ENCODE measurements at places on chromosomes 1 and 21.

- no peak for DNase-seq
Observed at GRCh38 chr1:171313319-171313834, 606 bp upstream of the FMO4 start.

DNA sequence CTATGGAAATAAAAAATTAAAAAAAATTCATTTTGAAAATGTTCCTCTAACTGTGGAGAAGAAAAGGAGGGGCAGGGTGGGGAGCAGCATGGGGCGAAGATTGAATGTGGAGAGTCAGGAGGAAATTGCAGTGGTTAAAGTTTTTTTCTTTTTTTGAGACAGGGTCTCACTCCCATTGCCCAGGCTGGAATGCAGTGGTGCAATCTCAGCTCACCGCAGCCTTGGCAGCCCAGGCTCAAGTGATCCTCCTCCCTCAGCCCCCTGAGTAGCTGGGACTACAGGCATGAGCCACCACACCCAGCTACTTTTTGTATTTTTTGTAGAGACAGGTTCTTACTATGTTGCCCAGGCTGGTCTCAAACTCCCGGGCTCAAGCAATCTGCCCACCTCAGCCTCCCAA, 67.6 kb downstream of the ADSS2 start:
- DNase-seq = no peak

GRCh38 chr1:6614019-6614928, 743 bp downstream of the PHF13 start:
- peak; percentile 62 for DNase-seq

GRCh38 chr1:154193821-154194220, 1.9 kb upstream of the TPM3 start:
- no peak for DNase-seq

DNA sequence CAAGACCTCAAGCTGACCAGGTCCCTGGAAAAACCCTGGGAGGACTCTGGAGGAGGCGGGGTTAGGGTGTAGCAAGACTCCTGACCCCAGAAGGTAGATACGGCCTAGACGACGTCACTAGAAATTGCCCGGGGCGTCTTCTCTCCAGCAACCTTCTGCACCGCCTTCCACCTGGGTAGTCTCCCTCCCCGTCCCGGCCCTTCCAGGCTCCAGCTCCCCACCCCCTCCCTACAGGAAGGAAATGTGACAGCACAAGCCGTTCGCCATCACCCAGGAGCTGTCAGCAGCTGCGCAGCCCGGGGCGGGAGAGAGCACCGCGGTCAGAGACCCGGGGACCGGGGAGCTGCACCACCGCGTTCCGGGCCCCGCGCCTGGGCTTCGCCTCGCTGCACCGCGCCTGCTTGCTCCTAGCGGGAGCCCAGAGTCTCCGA, 20.0 kb downstream of the SERTAD4 start:
- no peak for DNase-seq

GRCh38 chr1:222927031-222927430, 112.2 kb downstream of the DISP1 start:
- DNase-seq = no peak

- no peak for DNase-seq
Observed at GRCh38 chr1:27590917-27591508, 12.9 kb downstream of the AHDC1 start.

- DNase-seq = no peak
Observed at GRCh38 chr1:204232526-204232925, 18.7 kb upstream of the GOLT1A start.

DNA sequence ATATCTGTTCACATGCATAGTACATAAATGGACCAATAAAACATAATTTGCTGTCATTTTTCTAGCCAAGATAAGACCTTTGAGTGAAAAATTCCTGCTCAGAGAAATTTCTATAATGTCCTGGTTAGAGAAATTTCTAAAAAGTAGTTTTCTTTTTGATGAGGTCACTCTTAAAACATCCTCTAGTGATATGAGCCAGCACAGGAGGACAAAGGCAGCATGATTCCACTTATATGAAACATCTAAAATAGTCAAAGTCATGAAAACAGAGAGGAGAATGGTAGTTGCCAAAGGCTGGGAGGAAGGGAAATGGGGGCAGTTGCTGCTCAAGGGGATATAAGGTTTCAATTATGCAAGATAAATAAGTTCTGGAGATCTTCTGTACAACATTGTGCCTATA, 239.4 kb downstream of the BACH1 start:
- DNase-seq = no peak

DNA sequence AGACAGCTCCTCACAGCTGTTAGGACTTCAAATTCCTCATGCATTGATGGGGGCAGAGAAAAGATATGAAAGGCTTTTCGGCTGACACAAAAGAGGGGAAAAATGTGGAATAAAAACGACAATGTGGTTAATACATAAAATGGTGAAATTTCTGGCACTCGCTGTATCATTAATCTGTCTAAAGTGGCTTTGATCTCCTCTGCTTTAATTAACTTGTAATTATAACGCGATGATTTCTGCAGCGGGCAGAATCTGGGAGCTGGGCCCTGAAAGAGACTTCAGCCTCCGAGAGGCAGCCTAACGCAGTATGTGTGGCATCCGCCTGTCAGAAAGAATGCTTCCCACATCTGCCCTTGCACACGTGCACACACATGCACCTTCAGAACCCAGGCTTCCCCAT, 144.1 kb upstream of the IGSF21 start:
- DNase-seq = no peak

DNA sequence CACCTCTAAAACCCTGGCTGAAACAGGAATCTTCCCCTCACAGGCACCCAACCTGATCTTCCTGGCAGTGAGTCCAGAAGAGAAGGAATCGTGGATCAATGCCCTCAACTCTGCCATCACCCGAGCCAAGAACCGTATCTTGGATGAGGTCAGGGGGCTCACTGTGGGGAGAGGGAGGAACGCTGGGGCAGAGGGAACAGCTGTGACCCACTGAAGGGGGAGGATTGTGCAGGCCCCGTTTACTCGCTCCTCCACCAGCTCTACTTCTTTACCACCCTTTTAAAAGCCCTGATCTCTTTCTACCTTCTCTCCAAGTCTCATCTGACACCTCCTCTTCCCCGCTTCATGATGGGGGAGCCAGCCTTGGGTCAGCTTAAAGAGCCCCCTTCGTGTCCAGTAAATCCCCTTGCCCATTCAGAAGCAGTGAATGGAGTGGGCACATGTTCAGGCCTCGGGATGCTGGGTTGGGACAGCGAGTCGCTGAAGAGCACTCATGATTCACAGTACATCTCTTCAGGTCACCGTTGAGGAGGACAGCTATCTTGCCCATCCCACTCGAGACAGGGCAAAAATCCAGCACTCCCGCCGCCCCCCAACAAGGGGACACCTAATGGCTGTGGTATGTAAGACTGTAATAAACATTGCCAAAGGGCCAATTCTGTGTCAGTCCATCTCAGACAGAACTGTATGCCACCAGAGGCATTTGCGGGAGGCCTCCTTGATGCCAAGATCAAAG, 7.3 kb downstream of the PLEKHO1 start:
- DNase-seq = no peak

DNA sequence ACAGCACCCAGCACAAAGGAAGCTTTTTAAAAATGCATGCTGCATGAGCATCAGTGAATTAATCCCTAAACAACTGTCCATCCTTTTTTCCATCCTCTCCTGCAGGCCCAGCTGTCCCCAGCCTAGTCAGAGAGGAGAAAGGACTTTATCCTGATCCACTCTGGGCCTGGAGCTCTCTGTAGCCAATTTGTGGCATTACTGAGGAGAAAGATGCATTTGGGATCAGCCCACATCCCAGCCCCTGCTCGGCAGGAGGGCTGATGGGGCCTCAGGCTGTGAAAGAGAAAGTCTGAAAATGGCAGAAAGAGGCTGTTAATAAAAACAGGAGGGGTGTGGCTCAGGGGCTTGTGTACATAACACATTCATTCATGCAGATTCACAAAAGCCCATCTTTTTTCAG, 37.5 kb upstream of the ATP2B4 start:
- DNase-seq = no peak

- DNase-seq = no peak
Observed at GRCh38 chr1:84653130-84653677, 37.1 kb downstream of the SSX2IP start.

GRCh38 chr1:89023026-89023425, 360 bp upstream of the GBP3 start:
- DNase-seq = no peak

Measured in HTR-8/SVneo (cell line).